Calu3 (cell line): ENCODE measurements at places on chromosomes 6 and 20. TPM values are rescaled to one million over a fixed set of nuclear protein-coding genes. Genes with fewer than 3 reads are reported as not detected.

DNA sequence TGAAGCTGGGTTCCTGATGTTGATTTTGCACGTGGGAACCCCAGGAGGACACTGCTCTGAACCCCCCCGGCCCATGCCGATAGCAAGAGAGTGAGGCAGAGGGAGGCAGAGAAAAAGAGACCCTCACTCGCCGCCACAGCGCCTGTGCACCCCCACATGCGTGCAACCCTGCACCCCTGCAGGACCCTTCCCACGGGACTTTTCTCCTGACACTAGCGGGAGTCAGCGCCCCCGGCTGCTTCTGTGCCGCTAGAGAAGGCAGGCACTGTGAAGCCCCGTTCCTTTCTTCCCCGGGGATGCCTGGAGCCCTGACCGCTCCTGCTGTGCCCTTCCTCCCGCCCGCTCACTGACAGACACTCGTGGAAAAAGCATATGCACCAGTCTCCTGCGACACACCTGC lies 67.4 kb downstream of the GMPR start:
- no peaks in the 10 kb centered on the region for H3K27me3 ChIP-seq
- no peaks in the 10 kb centered on the region for H3K4me1 ChIP-seq
- no peaks in the 10 kb centered on the region for H3K36me3 ChIP-seq
- no peak overlapping the region for H3K27ac ChIP-seq

DNA sequence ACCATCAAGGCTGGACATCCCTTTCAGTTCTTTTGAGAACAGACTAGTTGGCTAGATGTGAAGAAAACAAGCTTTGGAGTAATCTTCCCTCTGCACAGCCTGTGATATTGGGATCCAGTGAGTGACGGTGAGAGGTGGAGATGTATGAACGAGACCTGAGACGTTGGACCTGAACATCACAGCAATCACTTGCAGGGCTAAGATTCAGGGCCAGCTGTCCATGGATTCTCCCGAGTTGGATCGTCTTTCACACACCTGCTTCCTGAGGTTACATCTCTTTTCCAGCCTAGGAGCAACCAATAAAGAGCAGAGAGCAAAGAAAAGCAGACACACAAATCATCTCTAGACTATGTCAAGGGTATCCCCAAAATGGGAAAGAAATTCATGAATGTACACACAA lies 30.0 kb upstream of the TMEM14A start:
- H3K27me3 ChIP-seq = peaks cover 49% of the 10 kb centered on the region
- no peak overlapping the region for H3K27ac ChIP-seq
- H3K4me3 ChIP-seq = no peak overlapping the region

- H3K27ac ChIP-seq = no peak overlapping the region
- no peaks in the 10 kb centered on the region for H3K27me3 ChIP-seq
- peaks cover 5% of the 10 kb centered on the region for H3K36me3 ChIP-seq
- no peak for DNase-seq
Observed at GRCh38 chr6:169783971-169784820, 32.8 kb downstream of the ERMARD start.

- DNase-seq = no peak
- no peak overlapping the region for H3K27ac ChIP-seq
- H3K27me3 ChIP-seq = no peaks in the 10 kb centered on the region
Observed at GRCh38 chr20:36173451-36173933, 19.0 kb downstream of the EPB41L1 start.

DNA sequence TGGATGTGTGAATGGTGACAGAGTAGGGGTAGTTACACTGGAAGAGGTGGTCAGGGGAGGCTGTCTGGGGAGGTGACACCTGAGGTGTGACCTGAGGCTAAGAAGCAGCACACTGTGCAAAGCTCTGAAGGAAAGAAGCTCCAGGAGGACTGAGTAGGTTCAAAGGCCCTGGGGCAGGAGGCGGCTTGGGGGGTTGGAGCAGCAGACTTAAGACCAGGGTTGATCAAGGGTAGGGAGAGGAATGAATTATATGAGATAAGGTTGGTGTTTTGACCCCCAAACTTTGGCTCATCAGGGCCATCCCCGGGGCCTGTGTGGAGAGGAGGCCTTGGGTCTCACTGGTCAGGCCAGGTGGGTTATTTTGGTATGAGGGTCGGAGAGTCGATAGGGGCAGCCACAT lies 166.1 kb downstream of the GRM4 start:
- no peak overlapping the region for H3K4me3 ChIP-seq
- no peak for DNase-seq

Gene PROCR
- 9.7 and 10.3 TPM in 2 replicates for total RNA-seq

- DNase-seq = no peak
- H3K36me3 ChIP-seq = no peaks in the 10 kb centered on the region
- H3K27ac ChIP-seq = no peak overlapping the region
- no peak overlapping the region for H3K4me3 ChIP-seq
- H3K27me3 ChIP-seq = peaks cover 97% of the 10 kb centered on the region
- no peaks in the 10 kb centered on the region for H3K4me1 ChIP-seq
Observed at GRCh38 chr6:159890201-159890600, 587 bp upstream of the MAS1 start.
